ENCODE measurements at places on chromosomes 6 and 20.

DNA sequence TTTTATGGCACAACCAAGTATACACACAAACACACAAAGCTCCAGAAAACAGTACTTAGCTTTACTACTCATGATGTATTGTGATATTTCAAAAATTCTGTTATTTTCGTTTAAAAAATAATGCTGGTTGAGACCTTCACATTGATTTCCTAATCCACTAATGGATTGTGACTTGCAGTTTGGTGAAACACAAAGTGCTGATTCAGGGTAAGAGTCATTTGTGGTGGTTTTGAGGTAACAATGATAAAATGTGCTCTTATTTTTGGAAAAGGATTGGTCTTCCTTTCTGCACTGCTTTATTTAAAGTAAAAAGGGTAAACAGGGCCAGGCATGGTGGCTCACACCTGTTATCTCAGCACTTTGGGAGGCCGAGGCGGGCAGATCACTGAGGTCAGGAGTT is 1.9 kb downstream of the AAR2 start:
- DNase-seq = no peak

- DNase-seq = no peak
These were observed 248.0 kb downstream of the CDH26 start for GRCh38 chr20:60206259-60206658.

DNA sequence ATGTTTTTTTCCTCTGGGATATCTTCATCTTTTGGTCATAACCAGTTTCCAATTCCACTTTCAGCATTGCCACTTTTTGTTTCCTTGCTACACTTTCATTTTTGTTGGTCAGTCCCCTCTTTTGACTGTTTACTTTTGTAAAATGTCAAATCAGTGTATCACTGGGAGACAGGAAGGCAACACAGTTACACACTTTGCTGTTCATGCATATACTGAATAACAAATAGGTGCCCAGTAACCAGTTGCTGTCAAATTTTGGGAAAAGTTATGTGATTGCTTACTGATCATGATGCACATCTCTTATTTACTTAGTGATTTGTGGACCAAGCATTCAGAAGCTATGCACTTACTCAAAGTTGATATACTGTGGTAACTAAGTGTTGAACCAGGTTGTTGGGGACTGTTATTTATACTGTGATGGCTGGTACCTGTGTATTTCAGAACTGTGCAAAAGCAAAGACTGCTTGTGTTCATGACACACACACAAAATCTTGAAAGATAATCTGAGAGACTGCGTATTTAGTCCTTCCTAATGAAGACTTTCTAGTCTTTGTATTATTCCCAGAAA is 41.0 kb downstream of the ZNF292 start:
- no peak for DNase-seq

DNA sequence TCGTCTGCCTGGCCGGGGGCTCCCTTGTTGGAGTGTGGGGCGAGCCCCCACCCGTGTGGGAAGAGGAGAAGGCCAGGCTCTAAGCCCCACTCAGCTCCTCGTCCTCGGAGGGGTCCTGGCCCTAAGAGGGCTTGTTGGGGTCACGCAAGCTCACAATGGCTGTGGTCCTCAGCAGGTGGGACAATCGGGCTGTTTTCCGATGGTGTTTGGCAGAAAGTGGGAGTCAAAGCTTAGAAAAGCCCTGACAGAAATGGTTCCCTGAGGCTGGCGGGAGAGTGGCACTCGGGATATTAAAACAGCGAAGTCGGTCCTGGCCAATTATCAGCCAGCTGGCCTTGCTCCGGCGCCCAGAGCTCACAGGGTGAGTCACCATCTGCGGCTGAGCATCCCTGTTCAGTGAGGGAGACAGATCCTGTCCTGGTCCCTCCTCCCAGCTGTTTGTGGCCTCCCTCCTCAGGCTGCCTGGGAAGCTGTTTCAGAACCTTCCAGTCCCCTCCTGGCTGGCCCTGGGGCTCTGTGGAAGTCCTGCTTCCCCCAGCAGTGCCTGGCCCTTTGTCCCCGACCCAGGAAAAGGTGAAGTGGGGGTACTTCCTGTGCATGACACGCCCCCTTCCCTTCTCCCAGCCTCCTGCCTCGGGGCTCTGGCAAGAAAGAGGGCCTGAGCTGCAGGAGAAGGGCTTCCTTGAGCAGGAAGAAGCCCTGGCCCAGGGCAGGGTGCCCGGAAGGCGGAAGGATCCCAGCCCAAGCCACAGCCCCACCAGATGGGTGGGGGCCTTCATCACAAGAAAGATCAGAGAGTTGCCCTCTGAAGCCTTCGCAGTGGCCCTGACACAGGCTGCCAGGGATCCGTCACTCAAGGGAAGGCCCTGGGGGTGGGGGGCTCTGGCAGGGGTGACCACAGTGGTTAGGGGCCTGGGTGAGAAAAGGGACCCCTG is 53.6 kb upstream of the BHLHE23 start:
- no peak for DNase-seq

DNA sequence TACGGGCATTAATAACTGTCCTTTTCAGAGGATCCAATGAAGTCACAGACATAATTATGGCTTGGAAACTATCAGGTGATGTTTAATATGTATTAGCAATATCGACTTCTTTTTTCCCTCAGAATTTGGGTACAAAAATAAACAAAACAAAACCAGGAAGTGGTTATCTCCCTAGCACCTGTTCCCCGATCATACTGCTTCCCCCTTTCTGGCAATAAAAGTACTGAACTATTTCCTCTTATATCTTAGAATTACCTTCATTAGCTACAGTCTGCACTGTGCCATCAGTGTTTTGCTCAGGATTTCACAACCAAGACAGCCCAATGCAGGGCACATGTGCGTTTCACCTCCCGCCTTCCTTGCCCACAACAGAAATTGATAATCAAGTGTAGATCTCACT is 216.9 kb upstream of the BTBD3 start:
- no peak for DNase-seq
